ENCODE measurements at places on chromosomes 11 and 22.

GRCh38 chr11:120911943-120912342, 112.0 kb upstream of the TBCEL start:
- ATAC-seq = no peak

GRCh38 chr11:15499674-15500073, 385.0 kb downstream of the INSC start:
- no peak for ATAC-seq

DNA sequence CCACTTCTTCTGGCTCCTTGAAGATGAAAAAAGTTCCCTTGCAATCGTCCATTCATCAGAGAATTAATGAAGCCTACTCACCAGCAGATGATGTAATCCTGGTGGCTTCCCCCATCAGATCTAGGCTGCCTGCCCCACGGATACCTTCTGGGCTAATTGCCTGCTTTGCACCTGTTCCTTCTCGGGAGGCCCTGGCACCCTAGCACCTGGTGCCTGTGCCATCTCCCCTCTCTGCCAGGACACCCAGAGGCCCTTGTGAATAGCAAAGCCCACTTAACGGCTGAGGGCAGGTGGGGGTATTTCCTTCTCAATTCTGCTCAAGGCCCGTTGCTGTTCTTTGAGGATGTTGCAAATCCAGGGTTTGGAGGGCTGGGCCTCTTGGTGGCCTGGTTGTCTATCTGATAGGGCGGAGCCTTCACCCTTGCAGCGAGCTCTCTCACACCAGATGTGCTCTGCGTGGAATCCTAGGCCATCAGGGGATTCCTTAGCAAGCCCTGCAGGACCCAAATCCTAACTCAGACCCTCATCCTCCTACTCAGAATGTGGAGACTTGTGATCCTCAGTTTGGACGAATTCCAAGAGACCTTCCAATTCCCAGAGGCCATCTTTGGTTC, at the start of gene LMO2:
Gene LMO2, minus strand, starts transcription at position 363 of the 614 bp plus-strand sequence. CDS start 22,360 bp downstream, outside the sequence.
- no peak for ATAC-seq

DNA sequence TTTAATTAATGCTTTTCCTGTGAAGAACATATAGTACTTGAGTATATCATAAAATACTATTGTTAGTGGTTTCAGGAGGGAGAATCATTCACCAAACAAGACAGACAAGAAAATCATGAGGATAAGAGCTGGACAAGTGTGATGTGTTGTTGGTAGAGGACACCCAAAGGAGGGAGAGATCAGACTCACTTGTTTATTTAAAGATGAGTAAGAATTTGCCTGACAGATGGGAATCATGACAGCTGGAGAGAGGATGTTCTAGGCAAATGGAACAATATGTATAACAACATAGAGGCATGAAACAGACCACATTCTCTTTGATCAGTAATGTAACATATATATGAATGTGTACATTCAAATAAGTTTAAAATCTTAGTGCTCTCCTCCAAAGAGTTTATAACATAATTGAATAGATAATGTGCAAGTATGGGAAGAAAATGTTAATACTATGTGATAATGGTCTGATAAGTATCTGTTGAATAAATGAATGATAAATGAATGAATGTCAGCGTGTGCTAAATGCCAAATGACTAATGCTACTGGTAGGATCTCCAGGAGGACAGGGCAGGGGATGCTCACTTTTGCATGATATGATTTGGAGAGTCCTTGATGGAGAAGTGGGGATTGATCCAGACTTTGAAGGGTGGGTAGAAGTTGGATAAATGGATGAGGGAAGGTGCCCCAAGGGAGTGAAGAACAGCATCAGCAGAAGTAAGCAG, 228.9 kb upstream of the SORL1-AS1 start:
- ATAC-seq = no peak

- no peak for ATAC-seq
Observed at GRCh38 chr22:48692734-48693376, 1134.8 kb downstream of the BRD1 start.

DNA sequence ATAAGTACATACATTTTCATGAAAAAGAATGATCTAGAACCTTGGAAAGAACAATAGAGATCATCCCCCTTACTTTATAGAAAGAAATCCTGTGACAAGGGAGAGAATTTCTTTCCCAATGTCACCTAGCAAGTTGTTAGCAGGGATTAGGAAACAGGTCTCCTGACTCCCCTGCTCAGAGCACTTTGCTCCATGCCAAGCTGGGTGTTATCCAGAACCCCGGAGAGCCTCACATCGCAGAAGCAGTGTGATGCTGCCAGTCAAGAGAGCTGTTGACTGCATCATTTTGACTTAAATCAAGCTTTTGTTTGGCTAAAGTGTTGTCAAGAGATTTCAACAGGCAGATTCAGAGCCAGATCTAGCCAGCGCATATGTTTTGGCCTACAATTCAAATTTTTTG, 3.6 kb upstream of the RRAS2 start:
- ATAC-seq = no peak

DNA sequence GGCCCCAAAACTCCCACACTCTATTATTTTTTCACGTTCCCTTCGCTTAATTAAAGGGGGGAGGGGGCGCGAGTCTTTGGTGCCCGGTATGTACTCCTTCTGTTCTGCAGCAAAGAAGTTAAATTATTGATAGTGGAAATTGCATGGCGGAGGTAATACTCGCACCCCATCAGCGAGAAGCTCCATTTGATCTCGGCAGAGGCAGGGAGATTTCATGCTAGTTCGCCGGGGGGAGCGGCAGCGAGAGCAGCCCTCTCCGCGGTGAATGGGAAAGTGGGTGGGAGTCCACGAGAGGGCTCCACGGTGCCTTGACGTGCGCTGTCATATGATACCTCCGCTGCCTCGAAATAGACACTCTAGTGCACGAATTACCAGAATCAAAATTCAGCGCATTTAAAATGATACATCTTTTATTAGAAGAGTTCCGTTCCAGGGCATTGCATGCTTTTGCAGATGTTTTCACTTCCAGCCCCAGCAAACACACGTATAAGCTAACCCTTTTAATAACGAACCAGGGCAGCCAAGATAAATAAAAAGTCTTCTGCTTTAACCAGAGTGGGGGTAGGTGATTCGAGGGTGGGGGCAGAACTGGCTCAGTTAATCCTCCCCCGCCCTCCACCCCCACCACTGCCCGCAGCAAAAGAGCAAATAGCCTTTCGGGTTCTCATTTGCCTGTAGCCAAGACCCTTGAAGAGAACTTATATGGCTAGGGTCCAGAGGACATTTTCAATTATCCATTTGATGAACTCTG, 1.3 kb upstream of the BDNF start:
- ATAC-seq = peak; percentile 38

DNA sequence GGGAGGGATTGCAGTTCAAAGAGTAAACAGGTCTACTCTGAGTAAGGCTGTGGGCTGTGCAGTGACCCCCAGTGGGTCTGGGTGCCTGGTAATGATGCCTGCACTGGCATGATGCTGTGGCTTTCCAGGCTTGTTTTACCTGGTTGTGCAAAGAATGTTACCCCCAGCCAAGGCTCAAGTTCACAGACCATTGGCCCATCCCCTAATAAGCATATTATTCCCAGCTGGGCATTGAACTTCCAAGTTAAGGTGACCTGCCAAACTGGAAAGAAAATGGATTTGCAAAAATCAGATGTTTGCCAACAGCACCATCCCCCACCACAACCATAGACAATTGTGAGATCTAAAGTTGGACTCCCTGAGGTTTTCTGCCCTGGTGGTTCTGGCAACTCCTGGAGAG, 7.9 kb upstream of the EHF start:
- ATAC-seq = no peak

DNA sequence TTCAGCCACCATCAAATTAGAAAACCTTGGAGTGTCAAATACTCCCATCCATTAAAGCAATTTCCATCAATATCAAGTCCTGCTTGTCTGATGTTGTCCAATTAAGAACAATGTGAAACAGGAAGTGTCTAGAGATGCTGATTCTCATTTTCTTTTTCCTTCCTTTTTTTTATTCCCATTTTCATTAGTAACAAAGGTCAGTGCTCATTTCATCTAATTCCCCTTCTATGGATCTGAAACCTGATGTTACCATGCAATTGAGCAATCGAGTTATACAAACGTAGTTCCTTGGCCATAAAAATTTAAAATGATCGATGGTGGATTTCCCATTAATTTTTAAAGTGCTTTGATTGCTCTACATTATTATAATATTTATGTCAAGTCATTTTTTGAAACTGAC, 330.6 kb upstream of the ZC3H12C start:
- no peak for ATAC-seq

- ATAC-seq = no peak
Observed at GRCh38 chr11:37804666-37805065, 1206.6 kb upstream of the RAG2 start.

DNA sequence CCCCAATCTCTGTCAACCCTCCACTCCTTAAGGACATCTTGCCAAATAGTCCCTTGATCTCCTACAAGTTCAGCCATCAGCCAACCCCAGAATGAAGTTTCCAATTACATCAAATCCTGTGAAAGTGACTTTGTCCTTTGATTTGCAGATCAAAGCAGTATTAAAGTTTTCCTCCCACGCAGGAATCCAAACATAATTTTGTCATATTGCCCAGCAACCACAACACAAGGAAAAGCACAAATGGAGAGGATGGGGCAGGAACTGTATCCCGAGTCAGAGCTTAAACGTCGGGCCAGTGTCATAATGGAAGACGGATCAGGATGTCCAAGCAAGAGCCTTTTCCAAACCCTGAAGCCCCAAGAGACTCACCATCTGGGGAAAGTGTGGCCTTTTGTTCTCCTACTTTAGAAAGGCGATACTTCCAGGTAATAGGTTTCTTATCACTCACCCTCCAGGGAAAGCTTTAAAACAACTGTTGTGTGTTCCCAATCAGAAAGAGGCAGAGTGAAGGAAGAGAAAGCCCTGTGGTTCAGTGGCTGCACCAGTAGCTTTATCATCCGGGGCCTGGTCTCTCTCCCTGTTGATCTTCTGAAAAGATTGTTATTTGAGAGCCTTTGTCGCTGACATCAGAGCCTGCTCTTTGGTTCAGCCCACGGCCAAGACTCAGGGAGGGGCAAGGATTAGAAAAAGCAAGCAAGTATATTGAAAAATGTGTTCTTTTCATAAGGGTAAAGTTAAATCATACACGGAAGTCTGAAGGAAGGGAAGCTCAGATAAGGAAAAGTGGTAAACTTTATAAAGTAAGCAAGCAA, 41.7 kb downstream of the EXPH5 start:
- ATAC-seq = no peak

DNA sequence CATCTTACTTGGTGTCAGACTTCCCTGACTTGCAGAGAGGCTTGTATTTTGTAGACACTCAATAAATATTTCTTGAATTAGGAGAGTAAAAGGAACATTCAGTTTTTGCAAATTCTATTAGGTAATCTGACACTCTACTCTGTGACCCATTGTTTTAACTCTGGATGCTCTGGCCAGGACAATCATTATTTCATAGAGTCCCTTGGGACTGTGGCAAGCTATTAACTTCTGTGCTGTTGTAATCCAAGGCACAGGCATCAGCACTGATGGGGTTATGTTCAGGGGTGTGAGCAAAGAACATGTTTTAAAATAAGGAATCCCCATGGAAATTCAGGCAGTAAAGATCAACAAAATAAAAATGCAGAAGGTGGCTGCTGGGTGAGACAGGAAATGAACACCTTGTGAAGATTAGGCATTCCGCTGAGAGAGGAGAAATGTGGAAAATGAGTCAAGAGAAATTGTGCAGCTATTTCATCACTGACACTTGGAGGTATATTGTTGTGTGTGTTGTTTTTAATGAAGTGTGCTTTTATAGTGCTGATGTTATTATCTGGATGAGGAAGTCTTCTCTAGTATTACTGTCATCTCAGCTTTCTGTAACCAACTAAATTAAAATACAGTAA, 175.2 kb downstream of the WNT11 start:
- ATAC-seq = peak; percentile 35

Measured in SK-N-SH treated with all-trans-retinoic acid at 6 μM for 48 hours (cell line).